ENCODE measurements at places on chromosomes 16 and 17.

DNA sequence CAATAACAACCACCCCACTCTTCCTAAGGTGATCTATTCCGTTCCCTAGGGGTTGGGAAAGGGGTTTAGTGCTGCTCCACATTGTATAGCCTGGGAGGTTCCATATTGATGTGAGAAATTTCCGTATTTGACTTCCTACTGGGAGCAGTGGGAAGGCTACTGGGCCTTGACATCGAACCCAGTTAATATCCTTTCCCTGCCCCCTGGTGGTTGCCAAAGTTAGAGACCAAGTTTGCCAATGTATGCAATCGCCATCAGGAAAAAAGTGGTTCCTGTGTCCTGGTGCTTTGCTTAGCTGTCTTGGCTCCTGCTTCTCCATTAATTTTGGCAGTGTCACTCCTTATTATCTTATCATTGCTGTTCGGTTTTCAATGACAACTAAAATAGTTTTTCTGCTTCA lies 914.9 kb downstream of the KCNJ2 start:
- H3K27ac ChIP-seq = no peak overlapping the region
- no peaks in the 10 kb centered on the region for H3K36me3 ChIP-seq
- no peak overlapping the region for H3K4me3 ChIP-seq
- H3K4me1 ChIP-seq = peaks cover 6% of the 10 kb centered on the region
- no peaks in the 10 kb centered on the region for H3K27me3 ChIP-seq

GRCh38 chr16:72958522-72959076 lies 89.3 kb downstream of the ZFHX3 start:
- H3K36me3 ChIP-seq = peaks cover 37% of the 10 kb centered on the region
- peaks cover 48% of the 10 kb centered on the region for H3K4me1 ChIP-seq

- H3K27me3 ChIP-seq = peaks cover 7% of the 10 kb centered on the region
- peaks cover 3% of the 10 kb centered on the region for H3K36me3 ChIP-seq
- no peak overlapping the region for H3K27ac ChIP-seq
- H3K4me3 ChIP-seq = no peak overlapping the region
Measured at GRCh38 chr16:67939507-67940445, 3.1 kb upstream of the PSMB10 start.

- peak overlapping the region; percentile 62 for H3K27ac ChIP-seq
- no peaks in the 10 kb centered on the region for H3K36me3 ChIP-seq
- DNase-seq = no peak
- peaks cover 12% of the 10 kb centered on the region for H3K27me3 ChIP-seq
- H3K4me1 ChIP-seq = peaks cover 10% of the 10 kb centered on the region
- no peak overlapping the region for H3K4me3 ChIP-seq
Measured at GRCh38 chr16:11319529-11320146, 25.6 kb upstream of the RMI2 start.

DNA sequence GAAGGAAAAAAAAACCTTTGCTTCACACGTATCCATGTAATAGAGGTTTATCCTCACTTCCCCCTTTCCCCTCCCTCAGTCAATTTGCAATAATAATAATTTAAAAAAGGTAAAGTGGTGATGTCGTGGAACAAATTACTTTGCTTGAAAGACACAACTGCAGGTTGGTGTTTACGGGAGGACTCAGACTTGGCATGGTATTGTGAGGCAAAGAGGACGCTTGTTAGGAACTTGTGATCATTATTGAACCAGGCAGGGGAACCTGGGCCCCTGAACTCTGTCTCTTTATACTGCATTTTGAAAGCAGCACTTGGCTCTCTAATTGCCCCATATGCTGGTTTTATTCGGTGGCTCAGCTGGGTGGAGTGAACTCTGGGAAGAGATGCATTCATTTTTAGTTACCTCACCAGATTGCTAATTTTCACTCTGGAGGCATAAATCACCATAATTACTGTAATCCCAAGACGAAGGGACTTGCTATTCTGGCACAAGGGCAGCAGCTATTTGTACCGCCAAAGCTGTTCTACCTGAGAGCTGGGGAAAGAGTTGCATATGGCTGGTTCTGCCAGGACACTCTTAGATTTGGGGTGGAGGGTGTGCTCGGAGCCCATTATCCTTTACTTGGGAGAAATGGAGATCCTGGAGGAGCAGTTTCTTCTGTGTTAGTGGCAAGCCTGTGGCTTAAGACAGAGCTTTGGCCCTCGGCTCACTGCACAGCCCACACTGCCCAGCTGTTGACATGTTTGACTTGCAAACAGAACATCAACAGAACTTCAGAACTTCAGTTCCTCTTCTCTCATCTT lies 5.7 kb upstream of the DHX8 start:
- H3K36me3 ChIP-seq = no peaks in the 10 kb centered on the region
- H3K27ac ChIP-seq = no peak overlapping the region
- H3K4me3 ChIP-seq = no peak overlapping the region
- no peaks in the 10 kb centered on the region for H3K27me3 ChIP-seq

All from neural crest cell (in vitro differentiated cells).